Activated CD8-positive, alpha-beta memory T cell treated with anti-CD3 and anti-CD28 coated beads for 1 hour (primary cell): ENCODE measurements at places on chromosomes 7 and 10.

GRCh38 chr7:28389504-28390395, 22.6 kb upstream of the CREB5 start:
- no peak for DNase-seq

DNA sequence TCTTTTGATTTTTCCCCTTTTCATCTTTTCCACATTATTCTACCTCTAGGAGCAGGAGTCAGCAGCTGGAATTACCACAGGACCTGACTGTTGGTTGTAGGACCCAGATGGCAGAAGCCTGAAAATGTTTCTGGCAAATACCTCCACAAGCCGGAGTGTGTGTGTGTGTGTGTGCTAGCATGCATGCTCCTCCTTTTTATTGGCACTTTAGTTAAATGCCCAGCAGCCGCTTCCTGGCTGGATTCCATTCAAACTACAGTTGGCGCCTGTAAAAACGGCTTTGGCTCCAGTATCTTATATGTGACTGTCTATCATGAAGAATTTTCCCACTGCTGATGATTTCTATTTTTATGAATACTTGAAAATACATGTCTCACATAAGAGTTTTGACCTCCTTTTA, 319.7 kb upstream of the SP4 start:
- DNase-seq = no peak

GRCh38 chr10:129764011-129764900, 199.8 kb downstream of the EBF3 start:
- DNase-seq = no peak

GRCh38 chr7:23001610-23002009, 12.3 kb downstream of the HYCC1 start:
- DNase-seq = no peak

DNA sequence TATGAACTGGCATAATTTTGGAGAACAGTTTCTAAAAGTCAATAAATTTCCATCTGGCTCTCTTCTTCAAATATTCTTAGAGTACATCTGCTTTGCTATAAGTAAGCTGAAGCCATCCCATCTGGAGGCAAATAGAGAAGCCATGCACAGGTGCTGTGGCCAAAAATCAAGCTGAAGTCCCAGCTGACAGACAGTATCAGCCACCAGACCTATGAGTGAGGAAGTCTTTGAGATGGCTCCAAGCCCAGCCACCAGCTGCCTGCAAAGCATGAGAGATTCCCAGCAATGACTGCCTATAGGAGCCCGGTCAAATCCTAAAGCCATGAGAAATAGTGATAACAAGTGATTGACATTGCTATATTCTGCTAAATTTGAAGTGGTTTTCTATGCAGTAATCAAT, 21.7 kb upstream of the PRSS58 start:
- DNase-seq = no peak
